ENCODE measurements at places on chromosomes 5 and 9.

DNA sequence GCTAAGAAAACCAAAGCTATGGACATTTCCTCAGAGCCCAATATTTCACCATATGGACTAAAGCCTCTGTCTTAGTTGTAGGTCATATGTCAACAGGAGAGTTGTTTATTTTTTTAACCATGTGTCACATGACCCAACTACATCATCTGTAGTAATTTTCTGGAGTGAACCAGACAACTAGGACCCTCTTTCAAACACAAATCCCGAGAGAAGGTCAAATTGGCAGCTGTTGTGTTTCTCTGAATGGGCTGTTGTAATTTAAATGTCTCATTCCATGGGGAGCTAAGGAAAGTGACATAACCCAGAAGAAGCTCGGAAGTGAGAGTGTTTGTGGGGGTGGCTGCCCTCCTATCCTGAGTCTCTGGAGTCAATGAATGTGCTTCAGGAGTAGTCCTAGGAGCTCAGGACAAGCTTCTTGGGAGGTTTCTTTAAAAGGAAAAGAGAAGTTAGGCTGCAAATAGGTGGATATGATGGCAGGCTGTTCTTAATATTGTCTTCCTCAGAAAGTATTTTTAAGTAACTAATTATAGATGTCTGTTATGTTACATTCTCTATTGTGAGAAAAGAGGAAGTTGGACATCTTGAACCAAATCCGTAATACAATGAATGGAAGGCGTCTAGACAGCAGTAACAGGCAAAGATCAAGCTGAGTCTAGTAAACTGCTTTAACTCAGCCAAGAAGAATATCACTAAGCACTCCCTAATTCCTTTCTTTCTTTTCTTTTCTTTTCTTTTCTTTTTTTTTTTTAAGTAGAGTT is 50.1 kb downstream of the TMEM167A start:
- no peak for DNase-seq

GRCh38 chr9:88645879-88646199 is 110.9 kb downstream of the NXNL2 start:
- no peak for DNase-seq

GRCh38 chr5:176908675-176909368 is 9.7 kb upstream of the HK3 start:
- no peak for DNase-seq

DNA sequence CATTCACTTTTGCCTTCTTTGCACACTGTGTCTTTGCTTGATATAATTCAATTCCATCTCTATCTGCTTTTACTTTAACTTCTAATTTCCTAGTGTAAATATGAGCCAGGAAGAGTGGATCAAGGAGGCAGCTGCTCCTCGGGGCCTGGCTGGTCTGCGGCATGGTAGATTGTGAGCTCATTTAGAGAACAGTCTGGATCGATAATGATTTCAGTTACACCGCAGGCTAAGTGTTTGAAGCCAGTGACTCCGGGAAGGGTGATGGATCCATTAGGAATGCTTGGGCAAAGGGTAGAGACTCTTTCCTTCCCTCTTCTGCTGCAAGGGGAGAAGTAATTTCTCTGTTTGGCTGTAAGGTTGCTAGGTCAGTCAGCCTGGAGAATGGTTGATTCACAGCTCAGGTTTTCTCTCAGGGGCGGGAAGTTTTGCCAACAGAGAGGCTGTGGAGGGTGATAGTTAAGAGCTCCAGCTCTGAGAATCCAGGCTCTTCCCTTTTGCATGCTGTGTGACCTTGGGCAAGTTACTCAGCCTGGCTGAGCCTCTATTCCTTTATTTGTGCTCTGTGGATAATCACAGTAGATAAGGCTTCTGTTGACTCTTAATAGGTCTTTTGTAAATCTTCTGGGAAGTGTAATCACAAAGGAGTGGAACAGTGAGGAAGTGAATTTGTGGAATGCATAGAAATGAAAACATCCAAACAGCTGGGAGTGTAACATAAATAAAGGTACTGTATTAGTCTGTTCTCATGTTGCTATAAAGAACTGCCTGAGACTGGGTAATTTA is 99.1 kb downstream of the PTTG1 start:
- no peak for DNase-seq

DNA sequence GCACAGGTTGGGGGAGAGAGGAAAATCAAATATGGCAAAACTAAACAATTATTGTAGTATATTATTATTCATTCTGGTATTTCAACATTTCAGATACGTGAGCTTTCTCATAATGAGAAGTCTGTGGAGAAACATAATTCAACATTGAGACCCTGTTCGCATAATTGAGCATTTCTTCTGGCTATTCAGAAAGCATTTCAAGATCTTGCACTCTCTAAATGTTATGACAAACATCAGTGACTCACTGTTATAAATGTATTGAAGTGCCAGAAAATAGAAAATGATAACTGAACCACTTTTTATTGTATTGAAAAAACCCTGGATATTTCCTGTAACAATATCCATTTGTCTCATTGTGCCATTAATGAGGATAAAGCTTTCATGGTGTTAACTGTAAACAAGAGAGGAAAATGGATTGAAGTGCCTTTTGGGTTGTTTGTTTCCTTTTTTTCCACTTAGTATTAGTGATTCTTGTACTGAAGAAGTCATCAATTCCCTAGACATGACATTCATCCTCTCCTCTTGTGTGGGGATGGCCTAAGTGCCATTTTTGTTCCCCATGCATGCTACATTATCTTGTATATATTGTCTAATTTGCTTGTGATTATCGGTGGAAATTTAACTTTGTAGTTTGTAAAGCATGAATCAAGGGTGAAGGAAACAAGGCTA is 124.6 kb downstream of the CAMK4 start:
- no peak for DNase-seq

- DNase-seq, result no peak
Observed at GRCh38 chr5:121158451-121158850, 693.2 kb upstream of the FTMT start.

DNA sequence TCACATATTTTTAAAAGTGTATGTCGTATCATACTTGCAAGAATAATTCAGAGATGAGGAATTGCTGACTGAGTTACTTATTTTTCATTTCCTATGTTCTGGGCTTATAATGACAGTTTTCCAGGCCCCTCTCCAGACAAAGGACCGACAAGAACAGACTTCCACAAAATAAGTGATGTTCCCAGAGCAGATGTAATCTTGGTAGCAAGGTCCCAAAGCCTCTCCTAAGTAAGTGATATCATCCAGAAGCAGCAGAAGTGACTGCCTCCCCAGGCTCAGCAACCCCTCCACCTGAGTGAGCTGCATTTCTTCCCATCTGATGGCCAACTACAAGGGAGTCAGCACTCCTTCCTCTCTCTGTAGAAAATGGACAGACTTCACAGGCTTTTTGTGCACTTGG is 57.1 kb downstream of the SEMA6A start:
- no peak for DNase-seq

GRCh38 chr5:40774623-40775022 is 18.9 kb upstream of the TTC33 start:
- no peak for DNase-seq

- no peak for DNase-seq
Observed at GRCh38 chr5:135467871-135468485, 15.8 kb upstream of the TIFAB start.

GRCh38 chr5:68994645-68995044 is 99.2 kb upstream of the SLC30A5 start:
- DNase-seq, result no peak
